Activated T-helper 1 cell treated with anti-CD3 and anti-CD28 coated beads, Interleukin-12 subunit alpha, Interleukin-12 subunit beta, Interleukin-2, Interleukin-4 antibody, amounts not matched to agents 30 ng/mL and 10 ng/mL and 1 ng/mL, durations not matched to agents 14 hours and 24 hours and 36 hours (primary cell): ENCODE measurements at places on chromosomes 3 and 15. TPM values are rescaled to one million over a fixed set of nuclear protein-coding genes. Genes with fewer than 3 reads are reported as not detected.
A peak's percentile ranks its signal among the peaks of the same experiment; 100 is the strongest.

Gene WDR76
- total RNA-seq = 71.1 and 75.2 TPM in 2 replicates

- H3K4me1 ChIP-seq = no peaks in the 10 kb centered on the region
- no peaks in the 10 kb centered on the region for H3K36me3 ChIP-seq
- peaks cover 32% of the 10 kb centered on the region for H3K27me3 ChIP-seq
- H3K27ac ChIP-seq = no peak overlapping the region
- no peak for DNase-seq
These were observed 97.1 kb upstream of the TNFAIP8L3 start for GRCh38 chr15:51191766-51192165.

- H3K27me3 ChIP-seq = peaks cover 2% of the 10 kb centered on the region
- H3K4me3 ChIP-seq = no peak overlapping the region
- H3K27ac ChIP-seq = no peak overlapping the region
- H3K4me1 ChIP-seq = no peaks in the 10 kb centered on the region
These were observed 66.8 kb upstream of the HACD2 start for GRCh38 chr3:123651449-123652341.

DNA sequence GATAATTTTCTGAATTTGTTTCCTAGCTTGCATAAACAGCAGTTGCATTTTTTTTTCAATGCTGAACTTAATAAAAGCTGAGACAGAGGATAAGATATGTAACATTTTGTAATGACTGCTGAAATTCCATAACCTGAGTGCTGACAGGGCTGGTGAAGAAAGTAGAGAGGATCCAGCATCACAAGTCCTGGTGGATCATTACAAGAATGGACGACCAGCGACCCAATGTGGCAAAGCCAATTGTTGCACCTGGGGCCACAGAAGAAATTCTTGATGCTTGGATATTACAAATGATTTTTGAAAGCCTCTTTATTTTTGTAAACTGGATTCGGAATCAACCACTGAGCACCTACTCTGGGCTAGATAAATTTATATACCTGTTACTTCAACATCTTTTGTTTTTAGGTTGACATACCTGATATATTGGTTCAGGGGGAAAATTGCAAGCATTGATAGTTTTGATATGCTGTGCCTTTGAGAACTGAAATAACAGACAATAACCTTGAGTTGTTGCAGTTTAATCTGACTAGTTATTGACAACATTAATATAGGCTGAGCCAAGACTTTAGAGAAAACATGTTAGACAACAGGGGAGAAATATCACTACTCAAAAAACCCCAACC is 3.9 kb upstream of the ACTL6A start:
- peak; percentile 23 for DNase-seq
- peaks cover 13% of the 10 kb centered on the region for H3K27me3 ChIP-seq
- H3K4me1 ChIP-seq = peaks cover 12% of the 10 kb centered on the region

Gene TRANK1
- 2.3 and 3.4 TPM in 2 replicates for total RNA-seq

Gene GOLGA8S
- total RNA-seq = 0.08 and 0.15 TPM in 2 replicates

GRCh38 chr3:70726961-70727360 is 414.5 kb upstream of the MDFIC2 start:
- H3K27me3 ChIP-seq = no peaks in the 10 kb centered on the region
- H3K4me3 ChIP-seq = no peak overlapping the region
- DNase-seq = no peak
- H3K4me1 ChIP-seq = no peaks in the 10 kb centered on the region
- H3K27ac ChIP-seq = no peak overlapping the region

DNA sequence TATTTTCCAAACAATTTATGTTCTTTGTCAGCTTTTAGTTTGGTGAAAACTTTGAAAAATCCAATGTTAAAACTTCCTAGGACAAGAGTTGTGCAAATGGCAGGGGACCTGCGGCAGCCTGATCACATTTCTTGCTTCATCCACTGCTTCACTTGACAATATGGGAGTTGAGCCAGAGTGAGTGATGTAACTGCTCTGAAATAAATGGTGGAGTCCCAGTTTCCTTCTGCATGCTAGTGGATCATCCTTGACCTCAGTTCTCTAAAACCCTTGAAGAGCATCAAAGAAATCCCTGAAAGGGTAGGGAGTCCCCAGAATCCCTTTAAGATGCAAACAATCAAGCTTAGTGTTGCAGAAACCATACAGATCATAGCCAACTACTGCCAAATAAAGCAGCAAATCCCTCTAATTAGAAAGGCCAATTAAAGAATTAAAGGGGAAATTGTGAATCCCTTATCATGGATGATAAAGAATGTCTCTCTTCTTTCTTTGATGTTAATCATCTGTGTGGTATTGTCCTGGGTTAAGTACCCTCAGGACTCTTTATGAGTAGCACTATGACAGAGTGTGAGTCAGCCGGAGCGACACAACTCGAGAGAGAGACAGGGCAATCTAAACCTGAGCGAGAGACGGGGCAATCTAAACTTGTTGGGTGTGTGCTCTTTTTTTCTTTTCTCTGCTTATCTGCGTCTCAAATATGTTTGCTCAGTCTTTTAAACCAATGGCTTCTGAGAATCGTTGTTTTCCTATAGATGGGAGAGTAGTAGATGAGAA is 41.8 kb upstream of the GAP43 start:
- no peak overlapping the region for H3K4me3 ChIP-seq
- no peak for DNase-seq
- no peaks in the 10 kb centered on the region for H3K4me1 ChIP-seq
- H3K36me3 ChIP-seq = no peaks in the 10 kb centered on the region
- H3K27ac ChIP-seq = no peak overlapping the region
- H3K27me3 ChIP-seq = peaks cover 10% of the 10 kb centered on the region

- peaks cover 51% of the 10 kb centered on the region for H3K4me1 ChIP-seq
- H3K36me3 ChIP-seq = peaks cover 61% of the 10 kb centered on the region
- no peak for DNase-seq
- H3K27ac ChIP-seq = no peak overlapping the region
- H3K27me3 ChIP-seq = no peaks in the 10 kb centered on the region
These were observed 163.1 kb downstream of the PLCL2 start for GRCh38 chr3:17047894-17048293.

Gene SCN5A
- total RNA-seq = not detected in 2 replicates

DNA sequence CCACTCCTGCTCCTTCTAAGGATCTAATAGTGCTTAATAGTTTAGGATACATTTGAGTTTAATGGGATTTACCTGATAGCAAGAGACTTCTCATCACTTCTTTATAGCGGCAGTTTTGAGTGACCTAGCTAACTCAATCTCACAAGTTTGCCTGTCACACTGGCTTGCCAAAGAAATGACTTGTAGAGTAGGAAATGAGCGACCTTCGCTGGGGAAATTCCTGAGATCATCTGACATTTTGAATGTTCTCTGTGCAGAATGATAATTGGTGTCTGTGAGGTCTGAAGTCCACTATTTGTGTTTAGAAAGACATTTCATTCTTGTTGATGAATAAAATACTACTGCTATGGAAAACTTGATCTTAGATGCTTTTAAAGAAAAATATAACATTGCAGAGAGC is 30.3 kb downstream of the SUCLG2 start:
- no peaks in the 10 kb centered on the region for H3K27me3 ChIP-seq
- H3K27ac ChIP-seq = no peak overlapping the region
- no peak overlapping the region for H3K4me3 ChIP-seq
- H3K4me1 ChIP-seq = peaks cover 18% of the 10 kb centered on the region
- no peak for DNase-seq

GRCh38 chr15:50953302-50953701 is 44.8 kb downstream of the AP4E1 start:
- H3K27me3 ChIP-seq = no peaks in the 10 kb centered on the region
- no peaks in the 10 kb centered on the region for H3K4me1 ChIP-seq
- no peak overlapping the region for H3K27ac ChIP-seq
- no peak overlapping the region for H3K4me3 ChIP-seq
- H3K36me3 ChIP-seq = peaks cover 62% of the 10 kb centered on the region
- DNase-seq = no peak

DNA sequence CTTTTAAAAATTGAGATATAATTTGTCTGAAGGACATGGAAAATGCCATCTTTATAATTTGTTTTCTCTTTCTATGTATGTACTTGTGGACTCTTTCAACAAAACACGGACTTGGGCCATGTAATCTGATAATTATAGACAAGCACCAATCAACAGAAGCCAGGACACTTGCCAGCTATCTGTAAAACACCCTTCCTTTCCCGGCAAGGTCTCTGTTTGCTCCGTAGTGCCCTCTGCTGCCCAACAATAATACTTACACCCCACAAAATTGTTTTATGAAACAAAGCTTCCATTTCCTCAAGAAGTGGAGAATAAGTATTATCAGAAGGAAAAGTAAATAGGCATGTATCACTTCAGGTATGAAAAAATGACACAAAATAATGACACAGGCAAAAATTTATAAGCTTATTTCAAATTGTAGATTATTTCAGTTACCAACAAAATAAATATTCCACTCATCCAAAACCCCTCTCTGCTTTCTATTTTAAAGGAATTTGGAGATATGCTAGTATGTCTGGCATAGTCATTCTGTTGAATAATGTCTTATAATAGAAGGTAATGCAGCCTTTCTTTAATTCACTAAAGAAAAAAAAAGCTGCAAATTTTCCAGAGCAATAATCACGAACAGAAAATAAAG is 32.8 kb downstream of the MYH15 start:
- no peak overlapping the region for H3K27ac ChIP-seq
- no peaks in the 10 kb centered on the region for H3K36me3 ChIP-seq
- peak; percentile 50 for DNase-seq
- peaks cover 13% of the 10 kb centered on the region for H3K27me3 ChIP-seq
- H3K4me3 ChIP-seq = no peak overlapping the region
- H3K4me1 ChIP-seq = no peaks in the 10 kb centered on the region

DNA sequence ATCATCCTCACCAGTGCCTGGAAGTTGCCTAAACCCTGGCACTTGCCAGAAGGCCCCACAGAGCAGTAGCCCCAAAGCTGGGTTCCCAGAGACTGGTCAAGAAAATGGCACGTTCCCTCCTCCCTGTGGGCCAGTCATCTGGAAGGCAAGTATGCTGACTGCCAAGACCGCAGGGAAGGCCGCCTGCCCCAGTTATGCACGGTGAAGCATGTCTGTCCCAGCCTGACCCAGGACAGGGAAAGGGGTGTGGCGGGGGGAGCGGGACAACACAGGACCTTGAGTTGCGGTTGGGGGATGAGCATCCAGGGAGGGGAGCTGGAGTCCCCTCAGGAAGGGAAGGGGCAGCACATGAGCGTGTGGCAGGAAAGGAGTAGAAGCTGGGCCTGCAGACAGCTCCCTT is 33.0 kb downstream of the RBPMS2 start:
- H3K4me3 ChIP-seq = no peak overlapping the region
- DNase-seq = no peak
- no peaks in the 10 kb centered on the region for H3K36me3 ChIP-seq
- H3K4me1 ChIP-seq = no peaks in the 10 kb centered on the region
- no peak overlapping the region for H3K27ac ChIP-seq

DNA sequence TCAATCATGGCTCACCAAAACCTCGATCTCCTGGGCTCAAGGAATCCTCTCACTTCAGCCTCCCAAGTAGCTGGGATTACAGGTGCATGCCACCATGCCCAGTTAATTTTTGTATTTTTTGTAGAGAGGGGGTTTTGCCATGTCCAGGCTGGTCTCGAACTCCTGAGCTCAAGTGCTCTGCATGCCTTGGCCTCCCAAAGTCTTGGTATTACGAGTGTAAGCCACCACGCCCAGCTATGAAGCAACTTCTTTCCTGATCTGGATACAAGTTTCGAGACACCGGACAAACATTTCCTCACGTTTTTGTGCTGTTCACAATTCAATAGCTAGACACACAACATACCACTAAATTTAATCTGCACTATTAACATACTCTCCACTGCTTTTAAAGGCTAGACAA is 3.4 kb upstream of the SYNM start:
- peaks cover 4% of the 10 kb centered on the region for H3K4me1 ChIP-seq
- no peak for DNase-seq
- H3K27ac ChIP-seq = no peak overlapping the region
- no peaks in the 10 kb centered on the region for H3K36me3 ChIP-seq

- H3K27ac ChIP-seq = no peak overlapping the region
- H3K4me3 ChIP-seq = no peak overlapping the region
- H3K27me3 ChIP-seq = peaks cover 11% of the 10 kb centered on the region
- no peak for DNase-seq
- peaks cover 13% of the 10 kb centered on the region for H3K4me1 ChIP-seq
- H3K36me3 ChIP-seq = peaks cover 2% of the 10 kb centered on the region
These were observed 28.9 kb upstream of the SNRPA1 start for GRCh38 chr15:101323793-101324523.

Gene SPINT1
- 11.0 and 12.4 TPM in 2 replicates for total RNA-seq

Gene ST3GAL6
- 0.44 and 0.83 TPM in 2 replicates for total RNA-seq

DNA sequence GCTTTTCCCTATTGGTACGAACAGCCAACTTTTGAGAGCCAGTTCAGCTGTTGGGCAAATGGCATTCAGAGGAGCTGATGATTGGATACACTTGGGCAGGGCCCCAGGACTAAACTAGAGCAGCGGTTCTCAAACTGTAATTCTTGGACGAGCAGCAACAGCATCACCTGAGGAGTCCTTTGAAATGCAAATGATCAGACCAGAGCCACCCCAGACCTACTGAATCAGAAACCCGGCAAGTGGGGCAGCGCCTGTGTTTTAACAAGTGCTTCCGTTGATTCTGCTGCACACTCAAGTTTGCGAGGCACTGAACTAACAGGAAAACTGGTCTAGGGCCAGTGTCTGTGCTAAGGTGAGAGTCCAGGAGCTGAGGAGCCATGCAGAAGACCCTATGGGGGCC is 239.7 kb downstream of the UACA start:
- no peak for DNase-seq
- peaks cover 14% of the 10 kb centered on the region for H3K4me1 ChIP-seq

- no peak overlapping the region for H3K27ac ChIP-seq
- no peaks in the 10 kb centered on the region for H3K4me1 ChIP-seq
- no peaks in the 10 kb centered on the region for H3K36me3 ChIP-seq
- peaks cover 14% of the 10 kb centered on the region for H3K27me3 ChIP-seq
- no peak overlapping the region for H3K4me3 ChIP-seq
- no peak for DNase-seq
These were observed 114.8 kb upstream of the ATP2B2 start for GRCh38 chr3:10619989-10620832.

- H3K27ac ChIP-seq = peak overlapping the region; percentile 64
- H3K36me3 ChIP-seq = peaks cover 7% of the 10 kb centered on the region
- peak; percentile 78 for DNase-seq
- H3K4me3 ChIP-seq = peak overlapping the region; percentile 80
These were observed 5.9 kb downstream of the STARD9 start for GRCh38 chr15:42581272-42581730.

DNA sequence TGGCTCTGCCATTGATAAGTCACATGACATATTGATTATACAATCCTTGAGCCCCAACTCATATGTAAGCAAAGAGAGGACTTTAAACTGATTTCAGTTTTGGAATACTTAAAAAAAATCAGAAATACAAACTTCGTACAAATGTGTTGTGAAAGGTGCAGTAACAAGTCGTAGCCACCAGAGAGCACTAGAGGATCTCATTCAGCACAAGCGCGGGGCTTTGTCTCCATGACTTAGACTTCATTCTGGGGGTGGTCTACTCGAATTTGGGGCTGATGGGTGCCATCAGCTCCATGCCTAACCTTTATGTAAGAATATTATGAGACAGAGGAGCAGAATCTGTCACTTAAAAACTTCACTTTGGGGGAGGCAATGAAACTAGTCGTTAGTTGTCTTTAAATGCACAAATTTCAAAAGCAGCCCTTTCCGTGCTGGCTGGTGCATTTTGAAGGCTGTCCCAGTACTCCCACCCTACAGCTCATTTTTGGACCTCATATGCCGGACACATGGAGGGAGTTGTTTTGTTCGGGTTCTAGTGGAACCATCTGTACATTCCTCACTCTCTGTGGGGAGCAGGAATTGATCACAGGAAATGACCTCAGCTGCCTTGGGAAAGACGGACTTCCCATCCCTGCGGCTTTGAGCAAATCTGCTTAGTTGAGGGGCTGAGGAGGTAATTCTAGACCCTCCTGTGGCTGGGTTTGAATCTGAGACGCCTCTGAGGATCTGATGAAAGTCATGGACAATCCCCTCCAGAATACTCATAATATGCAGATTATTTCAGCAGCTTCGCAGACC is 27.5 kb upstream of the MASP1 start:
- H3K27me3 ChIP-seq = peaks cover 13% of the 10 kb centered on the region
- DNase-seq = no peak
- no peak overlapping the region for H3K4me3 ChIP-seq
- peaks cover 9% of the 10 kb centered on the region for H3K4me1 ChIP-seq
- no peaks in the 10 kb centered on the region for H3K36me3 ChIP-seq
